ENCODE measurements at places on chromosomes 11 and 22. TPM values are rescaled to one million over a fixed set of nuclear protein-coding genes. Genes with fewer than 3 reads are reported as not detected.

GRCh38 chr11:117906710-117907109, 22.5 kb downstream of the TMPRSS13 start:
- DNase-seq, result no peak

DNA sequence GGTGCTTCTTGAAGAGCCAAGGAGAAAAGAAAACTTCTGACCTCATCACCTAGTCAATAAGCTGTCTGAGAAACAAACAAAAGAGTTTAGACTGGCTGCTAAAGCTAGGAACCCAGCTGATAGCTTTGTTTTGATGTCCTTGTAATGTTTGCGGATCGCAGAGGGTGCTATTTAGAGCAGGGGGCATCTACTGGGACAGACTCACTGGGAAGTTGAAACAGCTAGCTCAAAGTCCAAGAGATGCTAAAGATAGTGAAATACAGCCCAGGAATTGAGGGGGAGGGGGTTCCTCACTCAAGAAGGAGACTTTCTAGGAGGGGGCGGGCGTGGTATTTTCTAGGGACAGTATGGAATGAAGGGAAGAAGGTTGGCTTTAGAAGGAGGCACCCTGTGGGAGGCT, 18.9 kb downstream of the ZBTB16 start:
- DNase-seq, result no peak

DNA sequence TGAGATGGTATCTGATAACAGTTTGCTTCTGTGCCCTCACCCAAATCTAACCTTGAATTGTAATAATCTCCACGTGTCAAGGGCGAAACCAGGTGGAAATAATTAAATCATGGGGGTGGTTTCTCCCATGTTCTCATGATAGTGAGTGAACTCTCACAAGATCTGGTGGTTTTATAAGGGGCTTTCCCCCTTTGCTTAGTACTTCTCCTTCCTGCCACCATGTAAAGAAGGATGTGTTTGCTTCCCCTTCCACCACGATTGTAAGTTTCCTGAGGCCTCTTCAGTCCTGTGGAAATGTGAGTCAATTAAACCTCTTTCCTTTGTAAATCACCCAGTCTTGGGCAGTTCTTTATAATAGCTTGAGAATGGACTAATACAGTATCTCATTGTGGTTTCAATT, 8.5 kb upstream of the OVCH2 start:
- DNase-seq, result no peak

DNA sequence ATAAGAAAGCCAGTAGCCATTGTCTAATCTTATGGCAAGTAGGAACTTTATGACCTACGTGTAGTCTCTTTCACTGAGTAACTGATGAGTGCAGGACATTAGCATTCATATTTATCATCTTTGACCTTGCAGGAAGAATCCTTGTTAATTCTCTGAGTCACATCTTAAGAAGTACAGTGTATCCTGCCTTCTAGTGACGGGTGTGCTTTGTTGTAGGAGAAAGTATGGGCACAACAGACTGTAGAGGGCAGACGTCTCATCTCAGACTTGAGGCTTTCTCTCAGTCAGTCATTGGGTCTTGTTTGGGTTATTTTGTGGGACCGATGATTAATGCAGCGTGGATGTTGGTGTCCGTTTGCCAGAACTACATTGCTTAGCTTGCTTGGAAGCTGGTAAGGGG, 6.8 kb downstream of the RNF214 start:
- DNase-seq, result no peak

- DNase-seq, result no peak
Measured at GRCh38 chr11:15157606-15158137, 42.9 kb downstream of the INSC start.

DNA sequence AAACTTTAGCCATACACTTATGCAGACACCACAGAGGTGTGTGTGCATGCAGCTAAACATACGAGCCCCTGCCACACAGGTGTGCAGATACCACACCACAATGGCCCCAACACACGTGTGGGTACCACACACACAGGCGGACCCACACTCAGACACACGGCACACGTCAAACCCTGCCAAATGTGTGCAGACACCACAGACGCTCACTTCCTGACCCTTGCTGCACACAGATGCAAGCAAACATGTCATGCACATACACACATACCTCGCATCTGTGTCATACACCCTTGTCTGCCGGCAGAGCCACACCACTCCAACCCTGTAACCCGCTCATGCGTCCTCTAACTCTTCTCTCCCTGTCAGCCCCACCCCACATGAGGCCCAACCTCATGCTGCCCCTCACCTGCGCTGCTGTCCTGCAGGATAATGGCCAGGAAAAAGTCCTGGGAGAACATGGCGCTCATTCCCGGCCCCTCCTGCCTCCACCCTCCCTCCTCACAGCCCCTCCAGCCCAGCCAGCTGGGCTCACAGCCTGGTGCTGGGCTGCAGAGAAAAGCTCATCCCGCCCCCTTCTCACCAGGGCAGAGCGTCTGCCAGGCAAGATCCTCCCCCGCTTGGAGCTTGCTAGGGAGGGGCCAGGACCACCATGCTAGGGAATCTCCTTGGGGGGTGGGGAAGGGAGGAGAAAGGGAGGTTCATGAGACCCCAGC, 14.2 kb downstream of the SMPD1 start:
- DNase-seq, result no peak

DNA sequence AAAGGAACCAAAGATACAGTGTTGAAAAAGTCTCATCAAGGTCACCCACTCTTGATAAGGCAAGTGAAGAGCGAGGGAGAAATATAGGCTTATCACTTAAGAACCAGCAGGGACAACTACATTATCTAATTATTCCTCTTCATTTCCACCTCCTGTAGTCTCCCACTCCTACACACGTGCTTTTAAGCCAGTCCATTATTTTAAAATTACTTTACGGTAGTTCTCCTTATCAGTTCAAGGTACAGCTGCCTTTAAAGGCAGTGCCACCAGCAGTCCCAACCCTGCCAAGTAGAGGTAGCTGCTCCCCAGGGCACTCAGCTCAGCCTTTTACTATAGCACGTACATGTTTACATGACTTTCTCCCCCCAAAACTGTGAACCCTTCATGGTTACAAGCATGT, 161.5 kb upstream of the BLID start:
- no peak for DNase-seq

DNA sequence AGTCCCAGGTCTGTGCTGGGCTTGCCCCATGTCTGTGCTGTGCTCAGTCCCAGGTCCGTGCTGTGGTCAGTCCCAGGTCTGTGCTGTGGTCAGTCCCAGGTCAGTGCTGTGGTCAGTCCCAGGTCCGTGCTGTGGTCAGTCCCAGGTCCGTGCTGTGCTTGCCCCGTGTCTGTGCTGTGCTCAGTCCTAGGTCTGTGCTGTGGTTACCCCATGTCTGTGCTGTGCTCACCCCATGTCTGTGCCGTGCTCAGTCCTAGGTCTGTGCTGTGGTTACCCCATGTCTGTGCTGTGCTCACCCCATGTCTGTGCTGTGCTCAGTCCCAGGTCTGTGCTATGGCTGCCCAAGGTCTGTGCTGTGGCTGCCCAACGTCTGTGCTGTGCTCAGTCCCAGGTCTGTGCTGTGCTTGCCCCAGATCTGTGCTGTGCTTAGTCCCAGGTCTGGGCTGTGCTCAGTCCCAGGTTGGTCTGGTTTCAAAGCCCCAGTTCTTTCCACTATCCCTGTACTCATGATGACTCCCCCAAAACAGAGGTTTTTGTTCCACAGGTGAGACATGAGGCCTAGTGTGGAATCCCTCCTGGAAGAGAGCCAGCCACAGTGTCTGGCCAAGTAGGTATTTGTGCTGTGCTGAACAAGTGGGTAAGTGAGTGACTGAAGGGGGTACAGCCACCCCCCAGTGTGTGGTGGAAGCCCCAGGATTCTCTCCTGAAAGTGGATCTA, 34.8 kb downstream of the IRAG1 start:
- DNase-seq, result no peak

- no peak for DNase-seq
Measured at GRCh38 chr22:40088818-40089217, 88.9 kb upstream of the TNRC6B start.

- peak; percentile 65 for DNase-seq
Measured at GRCh38 chr22:17085277-17086181, 729 bp downstream of the IL17RA start.

DNA sequence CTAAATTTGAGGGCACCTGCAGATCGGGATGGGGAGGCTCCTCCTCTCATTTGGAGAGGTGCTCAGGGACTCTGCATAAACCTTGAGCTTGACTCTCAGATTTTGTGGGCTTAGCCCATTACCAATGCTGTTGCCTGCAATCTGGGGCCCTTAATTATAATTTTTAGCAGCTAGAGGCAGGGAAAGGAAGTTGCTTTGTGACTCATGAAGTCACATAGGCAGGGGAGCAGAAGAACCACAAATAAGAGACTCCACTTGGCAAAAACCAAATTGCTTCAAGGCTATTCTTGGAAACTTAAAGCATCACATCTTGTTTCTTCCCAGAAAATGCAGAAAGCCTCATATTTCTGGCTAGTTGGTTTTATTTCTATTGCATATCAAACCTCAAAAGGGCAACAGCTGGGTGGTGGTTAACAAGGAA, 46.9 kb downstream of the MICAL2 start:
- DNase-seq, result no peak

DNA sequence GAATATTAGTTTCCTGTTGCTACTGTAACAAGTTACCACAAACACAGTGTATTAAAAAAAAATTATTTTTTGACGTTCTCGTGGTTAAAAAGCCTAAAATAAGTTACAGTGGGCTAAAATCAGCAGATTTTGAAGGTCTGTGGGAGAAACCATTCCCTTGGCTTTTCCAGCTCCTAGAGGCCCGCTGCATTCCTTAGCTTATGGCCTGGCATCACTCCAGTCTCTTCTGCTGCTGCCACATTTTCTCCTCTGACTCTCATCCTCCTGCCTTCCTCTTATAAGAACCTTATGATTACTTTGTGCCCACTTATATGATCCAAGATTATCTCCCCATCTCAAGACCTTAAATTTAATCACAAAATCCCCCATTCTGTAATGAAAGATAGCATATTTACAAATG, 392.7 kb downstream of the GUCY1A2 start:
- no peak for DNase-seq

- peak; percentile 89 for DNase-seq
Measured at GRCh38 chr11:94926698-94927237, 46.6 kb downstream of the CWC15 start.

- no peak for DNase-seq
Measured at GRCh38 chr11:119389611-119390254, 8.2 kb upstream of the USP2 start.

- DNase-seq, result no peak
Measured at GRCh38 chr11:71247551-71248250, 4.7 kb downstream of the SHANK2 start.

GRCh38 chr11:75514596-75514995, 11.1 kb downstream of the GDPD5 start:
- no peak for DNase-seq

DNA sequence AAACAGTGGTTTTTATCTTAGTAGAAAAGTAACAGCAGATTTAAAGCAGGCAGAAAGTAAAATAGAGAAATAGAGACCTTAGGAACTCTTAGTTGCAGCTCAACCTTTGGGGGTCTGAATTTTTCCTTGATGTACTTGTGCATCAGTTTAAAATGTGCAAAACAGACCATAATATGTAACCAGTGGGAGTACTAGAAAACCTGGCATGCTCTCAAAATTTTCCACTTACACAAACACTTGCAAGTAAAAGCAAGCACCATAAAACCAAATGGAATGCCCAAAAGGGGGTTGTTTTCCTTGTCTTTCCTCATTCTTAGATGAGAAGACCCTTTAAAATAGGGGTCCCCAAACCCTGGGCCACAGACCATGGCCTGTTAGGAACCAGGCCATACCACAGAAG, 12.9 kb upstream of the MRGPRE start:
- DNase-seq, result no peak

DNA sequence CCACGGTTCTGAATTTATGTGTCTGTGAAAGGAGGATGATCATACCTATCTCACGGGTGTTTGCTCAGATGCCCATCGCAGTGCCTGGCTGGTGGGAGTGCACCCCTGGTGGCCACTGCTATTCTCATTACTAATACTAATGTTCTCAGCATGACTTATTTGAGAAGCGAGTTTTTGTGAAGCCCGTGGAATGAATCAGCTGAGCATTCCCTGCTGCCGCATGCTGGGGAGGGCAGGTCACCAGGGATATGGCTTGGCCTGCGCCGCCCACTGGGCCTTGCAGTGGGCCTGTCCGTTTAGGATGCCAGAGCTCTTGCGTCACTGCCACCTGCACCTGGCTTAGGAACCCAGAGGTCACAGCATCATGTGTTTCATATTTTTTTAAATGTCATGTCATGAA, 16.9 kb downstream of the CTTN start:
- DNase-seq, result peak; percentile 62

- no peak for DNase-seq
Measured at GRCh38 chr22:37358917-37359316, 68.4 kb downstream of the ELFN2 start.

DNA sequence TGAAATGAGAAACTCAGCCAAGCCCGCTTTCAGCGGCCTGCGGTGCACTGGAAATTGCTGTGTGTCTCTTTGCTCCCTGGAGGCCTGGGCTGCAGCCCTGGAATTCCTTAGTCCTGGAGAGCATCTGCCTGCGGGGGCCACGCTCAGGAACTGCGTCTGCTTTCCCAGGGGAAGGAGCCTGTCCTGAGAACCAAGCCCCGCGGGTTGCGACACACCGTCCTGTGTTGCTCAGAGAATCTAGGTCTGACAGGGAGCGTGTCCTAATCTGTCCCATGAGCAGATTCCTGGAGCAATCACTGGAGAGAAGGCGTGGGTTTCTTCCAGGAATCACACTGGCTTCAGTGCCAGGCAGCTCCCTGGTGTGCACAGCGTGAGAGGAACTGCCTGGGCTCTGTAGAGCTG, 708.1 kb downstream of the BRD1 start:
- peak; percentile 51 for DNase-seq

GRCh38 chr11:108933630-108934029, 268.8 kb downstream of the DDX10 start:
- DNase-seq, result no peak

- no peak for DNase-seq
Measured at GRCh38 chr11:18633256-18634139, 644 bp downstream of the SPTY2D1 start.

DNA sequence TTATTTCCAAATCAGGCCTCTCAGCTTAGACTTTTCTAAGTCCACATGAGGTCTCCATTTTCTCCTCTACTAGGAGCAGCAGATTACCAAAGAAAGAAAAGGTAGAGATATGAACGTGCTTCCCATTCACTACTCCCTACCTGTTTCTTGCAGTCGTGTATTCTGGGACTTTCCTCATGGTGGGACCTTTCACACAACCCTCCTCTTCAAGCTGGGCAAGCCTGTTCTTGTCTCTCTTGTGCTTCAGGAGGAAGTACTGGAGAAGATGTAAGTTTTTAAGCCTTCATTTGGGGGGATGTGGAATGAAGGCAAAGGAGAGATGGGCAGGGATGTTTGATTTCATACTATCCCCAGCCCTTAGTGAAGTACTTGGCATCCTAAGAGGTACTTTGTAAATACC, 128.8 kb upstream of the SESN3 start:
- DNase-seq, result no peak

GRCh38 chr11:70823771-70824170, 425.4 kb downstream of the CTTN start:
- no peak for DNase-seq

The IRAG1 gene
- total RNA-seq, result 4.6 TPM

The CASP1 gene
- total RNA-seq, result 2.7 TPM

The ACRV1 gene
- total RNA-seq, result not detected

The MYOD1 gene
- total RNA-seq, result 45.6 TPM

The CADM1 gene
- total RNA-seq, result 10.1 TPM

The FXYD2 gene
- total RNA-seq, result 0.42 TPM

The SLC6A5 gene
- total RNA-seq, result not detected

The POTEH gene
- total RNA-seq, result not detected

The DEUP1 gene
- total RNA-seq, result not detected

The OR5L1 gene
- total RNA-seq, result not detected

The MB gene
- total RNA-seq, result 6,836 TPM

The SLC22A12 gene
- total RNA-seq, result not detected

The CATSPER1 gene
- not detected for total RNA-seq

The CRELD2 gene
- total RNA-seq, result 12.4 TPM
